CD4-positive, alpha-beta T cell treated with Interferon alpha-2 for 1 hour (primary cell): ENCODE measurements at places on chromosomes 2 and 18.

DNA sequence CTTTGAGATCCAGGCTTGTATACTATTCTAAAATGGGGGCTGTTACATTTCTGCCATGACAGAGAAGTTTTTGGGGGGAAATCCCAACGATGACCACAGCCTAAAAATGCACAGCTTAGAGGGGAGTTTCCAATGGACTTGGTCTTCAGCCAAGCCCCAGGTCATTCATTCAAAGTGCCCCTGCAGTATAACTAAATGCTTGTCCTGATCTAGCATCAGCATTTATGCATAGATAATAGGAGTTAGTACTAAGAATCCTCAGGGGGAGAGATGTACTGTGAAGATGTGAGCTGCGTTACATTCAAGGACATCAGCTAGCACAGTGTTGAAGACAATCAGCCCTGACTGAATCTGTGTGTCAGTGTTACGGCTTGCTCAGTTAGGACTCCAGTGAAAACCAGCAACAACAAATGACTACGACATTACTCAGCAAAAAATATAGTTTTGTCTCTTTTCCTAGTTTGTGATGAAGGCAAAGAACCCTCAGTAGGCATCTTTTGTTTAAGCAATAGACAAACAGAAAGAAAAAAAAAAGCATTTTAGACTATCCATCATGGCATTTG, 160.9 kb downstream of the ZEB2 start:
- no peak for DNase-seq

DNA sequence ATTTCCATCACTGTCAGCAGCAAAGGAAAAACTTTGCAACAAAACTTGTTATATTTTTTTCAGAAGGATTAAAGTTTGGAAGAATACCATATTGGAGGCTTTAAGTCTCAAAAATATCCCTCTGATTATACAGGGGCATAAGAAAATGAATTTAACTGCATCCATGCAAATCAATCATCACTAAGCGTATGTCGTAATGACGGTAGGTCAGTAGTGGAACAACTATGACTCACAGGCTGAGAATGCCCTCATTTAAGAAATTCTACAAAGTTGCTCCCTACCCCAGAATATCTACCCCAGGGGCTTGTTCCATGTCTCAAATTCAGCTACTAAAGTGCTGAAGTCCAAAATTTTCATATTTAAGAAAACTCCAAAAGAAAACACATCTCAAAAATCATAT, 12.5 kb upstream of the NAB1 start:
- DNase-seq, result no peak

- DNase-seq, result no peak
Measured at GRCh38 chr2:83970217-83970929, 488.7 kb downstream of the SUCLG1 start.

- no peak for DNase-seq
Measured at GRCh38 chr2:232898592-232899543, 28.8 kb downstream of the SNORC start.

- no peak for DNase-seq
Measured at GRCh38 chr2:240168041-240168440, 27.6 kb upstream of the OTOS start.

GRCh38 chr2:190098851-190099250, 36.3 kb upstream of the MSTN start:
- DNase-seq, result no peak

- no peak for DNase-seq
Measured at GRCh38 chr2:233688341-233688740, 4.3 kb upstream of the UGT1A6 start.

DNA sequence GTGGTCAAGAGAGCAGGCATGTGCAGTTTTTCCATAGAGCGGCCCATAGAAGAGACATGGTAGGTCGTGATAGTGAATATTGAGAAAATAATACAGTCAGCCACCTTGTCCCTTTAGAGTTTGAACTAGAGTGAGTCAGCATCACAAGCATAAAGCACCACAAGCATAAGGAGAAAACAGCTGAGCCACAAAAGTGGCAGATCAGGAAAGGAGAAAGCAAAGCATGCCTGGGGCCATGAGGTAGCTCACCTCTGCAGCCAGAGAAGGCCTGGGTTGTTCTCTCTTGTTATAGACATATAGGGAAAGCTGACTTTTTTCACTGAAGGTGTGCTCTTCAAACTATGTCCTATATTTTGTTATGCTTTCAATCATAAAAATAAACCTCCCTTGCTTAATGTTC, 879.0 kb downstream of the DSC3 start:
- DNase-seq, result no peak

GRCh38 chr18:5266721-5267120, 28.8 kb downstream of the ZBTB14 start:
- no peak for DNase-seq

DNA sequence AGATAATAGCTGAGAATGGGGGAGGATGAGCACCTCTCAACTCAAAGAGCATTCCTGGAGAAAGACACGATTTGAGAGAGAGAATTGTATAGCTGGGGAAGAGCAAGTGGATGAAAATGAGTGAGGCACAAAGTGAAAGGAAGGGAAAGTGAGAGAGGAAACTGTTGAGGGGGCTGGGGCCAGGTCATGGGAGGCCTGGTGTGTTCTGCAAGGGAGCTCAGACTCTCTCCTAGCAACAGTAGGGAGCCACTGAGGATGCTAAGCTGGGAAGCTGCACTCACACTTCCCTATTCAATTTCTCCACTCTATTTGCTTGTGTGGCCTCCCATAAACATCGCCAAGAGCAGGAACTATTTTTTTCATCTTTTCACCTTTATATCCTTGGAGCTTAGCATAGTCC, 14.8 kb downstream of the EVA1A start:
- DNase-seq, result no peak

DNA sequence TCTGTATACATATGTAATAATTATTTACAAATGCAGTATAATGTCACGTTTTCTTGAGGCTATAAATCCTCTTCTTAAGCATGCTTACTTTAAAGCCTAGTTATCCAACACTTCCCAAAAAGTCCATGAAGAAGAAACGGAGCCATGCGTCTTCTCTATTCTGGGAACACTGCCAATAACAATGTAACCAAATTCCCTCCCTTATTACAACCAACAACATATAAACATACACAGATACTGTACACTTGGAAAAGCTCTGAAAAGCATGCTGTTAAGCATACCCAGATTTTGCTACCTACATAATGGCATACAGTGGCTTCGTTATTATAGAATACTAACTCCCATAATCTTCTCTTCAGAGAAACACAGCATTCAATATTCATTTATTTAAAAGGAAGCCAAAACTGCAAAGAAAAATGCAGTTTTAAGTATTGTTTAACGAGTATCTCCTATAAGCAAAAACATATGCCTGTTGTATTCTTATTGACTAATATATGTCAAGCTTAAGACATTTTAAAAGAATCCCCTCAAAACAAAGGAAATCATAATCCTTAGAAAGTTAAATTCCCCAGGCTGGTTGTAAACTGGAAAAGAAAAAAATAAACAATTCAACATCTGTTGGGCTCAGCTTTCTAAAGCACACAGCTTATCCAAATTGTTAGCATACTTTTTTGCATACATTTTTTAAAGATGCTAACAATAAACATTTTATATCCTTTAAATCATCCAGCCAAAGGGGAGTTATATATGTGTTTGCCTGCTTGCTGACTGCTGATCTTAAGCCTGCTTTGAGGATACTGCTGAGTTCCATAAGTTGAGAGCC, 83.4 kb downstream of the SLC25A12 start:
- DNase-seq, result no peak

- DNase-seq, result no peak
Measured at GRCh38 chr2:38075507-38076151, at the start of gene CYP1B1. TSS of gene CYP1B1 (minus strand) at chr2:38076151. CDS start at chr2:38075388, 763 bp downstream.

- no peak for DNase-seq
Measured at GRCh38 chr2:128365217-128365905, 46.7 kb upstream of the HS6ST1 start.
